CD4-positive, alpha-beta T cell treated with Interleukin-10 for 1 hour (primary cell): ENCODE measurements at places on chromosomes 2 and 18.
A peak's percentile ranks its signal among the peaks of the same experiment; 100 is the strongest.

DNA sequence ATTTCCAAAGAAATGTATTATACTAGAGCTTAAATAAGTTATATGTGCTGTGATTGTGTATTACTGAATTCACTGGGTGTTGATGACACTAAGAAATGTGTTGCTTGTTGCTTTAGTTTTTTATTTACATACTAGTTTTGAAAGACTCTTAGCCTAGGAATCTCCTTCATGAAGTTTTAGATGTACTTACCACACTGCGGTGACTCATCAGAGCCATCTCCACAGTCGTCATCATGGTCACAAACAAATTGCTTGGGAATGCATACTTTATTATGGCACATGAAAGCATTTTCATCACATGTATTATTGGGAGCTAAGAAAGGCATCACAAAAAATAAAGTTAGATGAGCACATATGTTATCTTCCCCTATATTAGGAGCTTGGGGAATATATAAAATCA lies 1624.2 kb downstream of the LRP1B start:
- DNase-seq = no peak

DNA sequence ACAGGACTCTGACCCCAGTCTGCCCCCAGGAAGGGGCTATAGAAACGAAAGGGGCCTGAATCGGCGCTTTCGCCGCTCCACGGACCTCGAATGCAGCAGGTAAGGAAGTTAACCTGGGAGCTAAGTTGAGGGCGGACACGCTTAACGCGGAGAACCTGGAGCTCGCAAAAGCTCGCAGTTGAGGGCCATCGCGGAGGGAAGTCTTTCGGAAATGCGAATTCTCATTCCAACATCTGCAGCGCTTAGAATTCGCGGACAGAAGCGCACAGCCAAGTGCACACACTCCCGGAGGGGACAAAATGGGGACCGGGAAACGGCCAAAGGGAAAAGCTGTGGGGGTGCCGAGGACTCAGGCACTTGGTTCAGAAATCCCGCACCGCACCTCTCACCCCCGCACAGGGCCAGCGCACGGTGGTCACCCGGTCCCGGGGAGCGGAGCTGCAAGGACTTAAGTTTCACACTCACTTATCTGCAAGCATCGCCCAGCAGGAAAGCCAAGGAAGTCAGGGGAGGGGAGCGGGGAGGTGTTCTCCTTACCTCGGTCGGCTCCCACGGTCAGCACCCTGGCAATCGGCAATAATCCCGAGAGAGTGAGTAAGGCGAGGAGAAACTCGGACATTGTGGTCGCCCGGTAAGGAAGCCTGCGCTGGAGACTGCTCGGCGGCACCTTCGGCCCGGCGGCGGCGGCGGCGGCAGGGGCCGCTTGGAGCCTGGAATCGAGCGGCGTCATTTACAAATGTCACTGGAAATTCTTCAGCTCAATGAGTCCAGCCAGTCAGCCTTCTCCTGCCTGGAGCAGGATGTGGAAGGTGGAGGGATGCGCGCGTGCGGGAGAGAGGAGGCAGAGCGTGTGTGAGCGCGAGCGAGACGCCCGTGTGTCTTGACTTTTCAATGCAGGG lies 456 bp downstream of the LRP1B start:
- DNase-seq = no peak

DNA sequence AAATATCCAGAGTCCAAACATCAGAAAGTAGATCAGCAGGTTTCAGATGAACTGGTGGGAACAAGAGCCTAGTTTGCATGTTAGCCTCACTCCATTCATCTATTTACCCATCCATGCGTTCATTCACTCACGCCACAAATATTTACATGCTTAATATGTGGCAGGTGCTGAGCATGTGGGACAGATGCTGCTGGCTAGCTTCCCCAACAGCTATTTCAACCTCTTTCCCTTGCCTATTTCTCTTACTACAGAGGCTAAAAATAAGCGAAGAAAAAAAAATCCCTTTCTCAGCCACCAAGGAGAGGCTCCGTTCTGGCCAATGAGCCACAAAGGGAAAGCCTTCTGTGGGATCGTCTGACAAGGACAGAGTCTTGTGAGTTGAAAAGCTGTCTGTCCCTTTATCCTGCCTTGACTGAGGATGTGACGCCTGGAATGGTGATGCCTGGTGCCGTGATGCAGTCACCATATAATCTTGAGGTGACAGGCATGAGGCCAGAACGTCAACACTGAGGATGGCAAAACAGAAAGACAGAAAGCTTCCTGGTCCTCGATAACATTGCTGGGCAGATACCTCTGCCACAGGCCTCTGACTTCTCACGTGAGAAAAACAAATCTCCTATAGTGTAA lies 78.2 kb downstream of the KCTD1 start:
- no peak for DNase-seq

- DNase-seq = peak; percentile 68
These were observed 4.6 kb downstream of the TGIF1 start for GRCh38 chr18:3454365-3455089.

- DNase-seq = no peak
These were observed 25.0 kb downstream of the PTPN2 start for GRCh38 chr18:12858991-12859390.

GRCh38 chr2:69918401-69918800 lies 3.5 kb downstream of the MXD1 start:
- no peak for DNase-seq

DNA sequence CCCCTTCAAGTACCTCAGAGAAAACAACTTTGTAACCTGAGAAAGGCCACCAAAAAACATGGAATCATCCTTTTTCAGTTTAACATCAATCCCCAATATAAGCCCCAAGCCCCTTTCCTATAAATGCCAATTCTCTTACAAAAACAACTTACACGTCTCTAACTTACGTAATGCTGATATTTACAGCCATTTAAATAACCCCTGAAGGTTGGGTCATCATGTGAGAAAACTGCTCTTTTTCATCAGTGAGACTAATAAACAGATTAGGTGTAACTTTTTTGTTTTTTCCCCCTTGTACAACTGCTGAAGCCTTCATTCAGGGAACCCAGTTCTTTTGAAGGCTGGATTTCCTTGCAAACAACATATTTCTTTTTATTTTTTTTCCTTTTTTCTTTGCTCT lies 3.7 kb downstream of the FASTKD1 start:
- DNase-seq = no peak

- DNase-seq = no peak
These were observed 483.9 kb upstream of the CRIM1 start for GRCh38 chr2:35871672-35872071.

DNA sequence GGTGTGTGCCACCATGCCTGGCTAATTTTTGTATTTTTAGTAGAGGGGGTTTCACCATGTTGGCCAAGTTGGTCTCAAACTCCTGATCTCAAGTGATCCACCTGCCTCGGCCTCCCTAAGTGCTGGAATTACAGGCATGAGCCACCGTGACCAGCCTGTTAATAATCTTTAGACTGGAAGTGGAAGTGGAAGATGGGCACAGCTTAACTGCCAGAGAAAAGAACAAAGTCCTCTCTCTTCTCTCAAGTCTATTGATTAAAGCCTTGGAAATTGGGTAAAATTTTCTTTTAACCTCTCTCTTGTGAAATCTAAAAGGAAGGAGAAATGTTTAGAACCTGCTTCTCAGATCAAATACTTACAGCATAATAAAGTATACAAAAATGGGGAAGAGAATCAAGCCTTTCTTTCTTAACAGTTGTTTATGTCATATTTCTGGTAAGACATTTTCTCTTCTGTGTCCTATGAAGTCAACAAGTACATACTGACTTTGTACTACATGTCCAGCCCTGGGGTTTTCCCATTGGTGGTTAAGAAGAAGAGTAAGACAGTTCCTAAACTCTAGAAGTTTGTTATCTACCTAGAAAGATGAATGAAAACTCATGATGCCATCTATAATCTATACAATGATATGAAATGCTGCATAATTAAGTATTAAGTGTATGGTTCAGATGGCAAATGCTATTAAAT lies 4.6 kb downstream of the TMEM169 start:
- no peak for DNase-seq

- no peak for DNase-seq
These were observed 3.6 kb upstream of the GPC1 start for GRCh38 chr2:240431661-240432424.

- peak; percentile 26 for DNase-seq
These were observed 296.5 kb upstream of the GYPC start for GRCh38 chr2:126359494-126359893.

GRCh38 chr2:108632332-108633160 lies 86.7 kb upstream of the RANBP2 start:
- DNase-seq = no peak

DNA sequence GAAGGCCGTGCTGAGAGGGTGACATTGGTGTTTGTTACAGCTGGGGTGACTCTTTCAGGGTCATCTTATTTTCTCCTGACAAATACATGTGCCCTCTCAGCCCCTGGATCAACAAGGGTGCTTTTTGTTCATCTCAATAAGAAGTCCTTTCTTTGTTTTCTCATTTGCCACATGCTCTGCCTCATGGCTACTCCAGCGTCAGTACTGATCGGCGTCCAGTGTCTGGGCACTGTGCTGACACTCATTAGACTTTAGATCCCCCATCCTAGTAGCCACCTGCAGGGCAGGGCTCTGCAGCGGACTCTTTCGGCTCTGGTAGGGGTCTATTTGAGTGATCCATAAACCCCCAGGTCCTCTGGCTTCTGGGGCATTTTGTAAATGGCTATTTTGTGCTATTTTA lies 38.4 kb downstream of the NPPC start:
- no peak for DNase-seq

DNA sequence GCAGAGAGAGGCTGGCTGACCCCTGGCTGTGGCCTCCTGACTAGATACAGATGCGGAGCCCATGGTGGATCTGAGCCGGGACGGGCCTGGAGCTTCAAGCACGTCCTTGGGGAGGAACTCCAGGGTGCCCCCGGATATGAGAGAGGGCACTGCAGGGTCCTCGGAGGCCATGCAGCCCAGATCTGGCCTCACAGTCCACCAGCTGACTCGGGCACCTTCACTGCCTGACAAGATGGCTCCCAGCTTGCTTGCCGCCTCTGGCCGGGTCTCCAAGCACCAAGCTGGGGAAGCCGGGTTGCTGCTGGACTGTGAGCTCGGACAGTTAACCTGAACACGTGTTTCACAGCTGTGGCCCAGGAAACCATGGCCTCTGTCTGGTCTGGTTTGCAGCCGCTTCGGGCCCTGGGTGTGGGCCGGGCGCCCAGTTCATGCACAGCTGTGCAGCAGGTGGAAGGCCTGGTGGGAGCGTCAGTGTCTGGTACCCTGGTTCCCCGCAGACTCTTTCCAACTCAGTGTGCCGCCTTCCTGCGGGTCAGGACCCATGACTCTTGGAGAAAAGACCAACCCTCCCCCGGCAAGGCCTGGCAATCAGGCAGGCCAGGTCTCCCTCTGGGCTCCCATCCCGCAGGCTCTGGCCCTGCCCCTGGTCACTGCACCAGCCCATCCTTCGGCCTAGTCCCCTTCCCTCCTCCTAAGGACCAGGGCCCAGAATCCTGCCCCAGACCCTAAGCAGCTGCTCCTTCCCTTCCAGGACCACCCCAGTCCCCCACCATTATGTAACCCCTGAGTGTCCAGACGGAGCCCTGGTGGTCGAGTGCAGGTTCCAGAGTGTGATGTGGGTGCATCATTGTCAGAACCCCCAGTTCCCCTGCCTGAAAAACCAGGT lies 74.6 kb upstream of the OTOS start:
- DNase-seq = no peak

DNA sequence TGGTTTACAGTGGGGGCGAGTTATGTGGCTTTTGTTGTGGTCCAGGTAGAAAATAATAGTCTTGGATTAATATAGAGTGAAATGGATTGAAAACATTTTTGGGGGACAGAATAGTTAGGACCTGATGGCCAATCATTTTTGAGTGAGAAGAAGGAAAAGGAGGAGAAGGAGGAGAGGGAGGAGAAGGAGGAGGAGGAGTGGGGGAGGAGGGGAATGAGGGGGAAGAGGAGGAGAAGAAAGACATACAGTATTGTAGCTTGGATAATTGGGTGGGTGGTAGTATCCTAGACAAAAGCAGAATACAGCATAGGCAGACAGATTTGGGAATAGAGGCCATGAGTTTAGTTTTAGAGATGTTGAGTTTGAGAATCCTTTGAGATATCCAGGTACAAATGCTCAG lies 101.6 kb downstream of the GATA6 start:
- DNase-seq = no peak

DNA sequence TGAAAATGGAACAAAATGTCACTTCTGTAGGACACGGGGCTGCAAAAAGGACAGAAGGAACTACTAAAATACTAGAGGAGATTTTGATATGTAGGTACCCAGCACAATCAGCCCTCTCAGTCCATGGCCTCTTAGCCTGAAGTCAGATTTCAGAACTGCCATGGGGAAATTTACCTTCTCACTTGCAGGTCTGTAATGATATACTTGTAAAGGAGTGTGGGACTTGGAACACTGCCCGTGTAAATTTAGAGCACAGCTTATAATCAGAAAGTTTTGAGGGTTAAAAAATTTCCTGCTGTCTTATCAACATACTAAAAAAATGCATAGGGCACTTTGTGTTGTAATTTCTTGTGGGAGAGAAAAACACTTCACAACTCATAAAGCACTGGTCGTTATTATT lies 60.6 kb downstream of the ZEB2 start:
- DNase-seq = no peak

GRCh38 chr2:174158003-174158402 lies 90.3 kb downstream of the OLA1 start:
- DNase-seq = peak; percentile 37

DNA sequence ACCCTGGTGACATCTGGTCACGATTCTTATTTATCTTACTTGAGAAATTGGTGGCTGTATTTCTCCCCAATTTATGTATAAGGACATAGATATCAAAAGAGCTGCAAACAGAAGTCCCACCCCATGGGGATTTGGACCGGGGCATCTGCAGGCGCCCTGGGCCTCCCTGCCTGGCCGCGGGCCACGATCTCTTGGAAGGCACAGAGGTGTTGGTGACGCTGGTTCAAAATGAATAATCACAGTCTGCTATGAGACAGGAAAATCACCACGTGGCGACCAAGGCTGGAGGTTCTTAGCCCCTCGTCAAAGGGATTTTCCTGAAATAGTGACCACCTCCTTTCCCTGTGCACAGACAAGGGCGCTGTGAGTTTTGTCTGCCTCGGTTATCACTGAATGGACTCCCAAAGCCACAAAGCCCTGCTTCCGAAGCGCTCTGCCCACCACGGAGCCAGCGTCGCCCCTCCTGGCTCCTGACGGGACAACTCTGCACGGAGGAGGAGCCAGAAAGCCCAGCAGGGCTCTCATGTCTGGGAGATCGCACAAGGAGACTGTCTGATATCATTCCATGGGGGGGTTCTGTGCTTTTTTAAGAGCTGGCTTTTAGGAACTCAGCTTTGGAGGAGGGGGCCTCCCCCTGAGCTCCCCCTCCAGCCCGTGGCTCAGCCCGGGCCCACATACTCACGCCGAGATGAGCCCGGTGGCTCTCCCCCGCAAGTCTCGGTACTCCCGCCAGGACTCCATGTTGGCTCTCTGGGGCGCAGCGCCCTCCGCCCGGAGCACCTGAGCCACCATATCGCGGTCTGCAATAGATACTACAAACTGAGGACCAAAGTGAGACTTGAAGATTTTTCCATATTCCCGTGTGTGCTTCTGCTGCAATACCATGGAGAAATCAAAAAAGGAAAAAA lies 14.6 kb downstream of the CYP27C1 start:
- DNase-seq = no peak
